ENCODE measurements at places on chromosomes 7 and 10. TPM values are rescaled to one million over a fixed set of nuclear protein-coding genes. Genes with fewer than 3 reads are reported as not detected.

Gene PLCE1
- total RNA-seq, result 0.80 TPM

- DNase-seq, result no peak
These were observed 623.7 kb downstream of the TYW1 start for GRCh38 chr7:67620216-67620933.

Gene ASB10
- not detected for total RNA-seq

DNA sequence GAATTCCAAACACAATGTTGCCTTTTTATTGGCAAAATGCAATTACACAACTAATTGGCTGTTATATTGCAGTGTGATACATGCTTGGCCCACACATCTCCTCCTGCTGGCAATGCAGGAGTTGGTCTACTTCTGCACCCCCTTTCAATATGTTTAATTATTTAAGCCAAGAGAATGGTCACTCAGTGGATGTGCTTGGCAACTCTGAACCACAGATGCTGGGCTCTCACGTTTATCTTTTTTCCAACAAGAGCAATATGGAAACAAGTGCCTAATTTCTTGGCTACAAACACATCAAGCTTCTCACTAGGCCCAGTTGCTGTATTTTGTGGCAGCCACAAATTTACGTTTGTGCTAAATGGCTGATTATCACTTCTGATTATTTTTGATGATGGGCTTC is 1149.2 kb upstream of the CELF2 start:
- no peak for DNase-seq

DNA sequence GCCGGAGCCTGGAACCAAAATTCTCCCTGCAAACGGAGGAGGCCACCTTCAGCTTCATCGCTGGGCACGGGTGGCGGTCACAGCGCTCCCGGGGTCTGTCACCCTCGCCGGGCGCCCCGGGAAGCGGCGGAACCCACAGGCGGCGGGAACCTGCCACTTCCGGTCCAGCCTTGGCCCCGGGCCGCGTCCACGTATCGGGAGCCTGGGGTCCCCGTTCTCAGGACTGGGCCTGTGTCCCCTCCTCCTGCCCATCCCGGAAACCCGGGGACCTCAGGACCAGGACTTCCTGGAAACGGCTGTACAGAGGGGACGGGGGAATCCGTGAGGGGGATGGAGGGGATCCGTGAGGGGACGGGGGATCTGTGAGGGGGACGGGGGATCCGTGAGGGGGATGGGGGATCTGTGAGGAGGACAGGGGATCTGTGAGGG is 25.4 kb downstream of the PDGFA start:
- no peak for DNase-seq

Measured in H4 (cell line).